HS-5 (cell line): ENCODE measurements at places on chromosomes 12 and 14.

GRCh38 chr12:22974865-22975264 lies 349.9 kb downstream of the ETNK1 start:
- DNase-seq = peak; percentile 82

- DNase-seq = no peak
Measured at GRCh38 chr14:53620317-53620716, 336.3 kb downstream of the BMP4 start.

GRCh38 chr12:103780093-103780440 lies 61.0 kb downstream of the NT5DC3 start:
- DNase-seq = no peak

- DNase-seq = no peak
Measured at GRCh38 chr12:20063116-20063515, 305.2 kb upstream of the PDE3A start.

GRCh38 chr12:32455607-32456071 lies 56.3 kb downstream of the FGD4 start:
- peak; percentile 68 for DNase-seq

GRCh38 chr12:6765634-6766581 lies at the start of gene PTMS:
Gene PTMS (plus strand): TSS chr12:6766363. CDS start chr12:6766706, 343 bp downstream.
- DNase-seq = peak; percentile 69

GRCh38 chr14:33279865-33280264 lies 341.2 kb downstream of the NPAS3 start:
- no peak for DNase-seq

- no peak for DNase-seq
Measured at GRCh38 chr12:113853491-113853890, 112.6 kb downstream of the RBM19 start.

DNA sequence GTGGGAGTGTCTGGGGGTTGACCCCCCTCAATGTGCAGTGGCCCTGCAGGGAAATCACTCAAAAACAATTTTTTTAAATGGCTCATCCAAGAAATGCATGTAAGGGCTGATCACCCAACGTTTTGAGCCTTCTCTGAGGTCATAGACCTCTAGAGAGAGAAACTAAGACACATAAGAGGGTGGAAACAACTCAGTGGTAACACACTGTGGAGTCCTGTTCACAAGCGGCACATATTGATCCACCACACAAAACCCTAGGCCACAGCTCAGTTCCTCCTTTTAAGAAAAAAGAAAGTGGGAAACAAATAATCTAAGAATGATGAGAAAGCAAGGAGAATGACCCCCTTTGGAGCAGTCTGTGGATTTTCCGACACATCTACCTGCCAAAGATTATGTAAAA lies 83.0 kb upstream of the METAP2 start:
- no peak for DNase-seq

DNA sequence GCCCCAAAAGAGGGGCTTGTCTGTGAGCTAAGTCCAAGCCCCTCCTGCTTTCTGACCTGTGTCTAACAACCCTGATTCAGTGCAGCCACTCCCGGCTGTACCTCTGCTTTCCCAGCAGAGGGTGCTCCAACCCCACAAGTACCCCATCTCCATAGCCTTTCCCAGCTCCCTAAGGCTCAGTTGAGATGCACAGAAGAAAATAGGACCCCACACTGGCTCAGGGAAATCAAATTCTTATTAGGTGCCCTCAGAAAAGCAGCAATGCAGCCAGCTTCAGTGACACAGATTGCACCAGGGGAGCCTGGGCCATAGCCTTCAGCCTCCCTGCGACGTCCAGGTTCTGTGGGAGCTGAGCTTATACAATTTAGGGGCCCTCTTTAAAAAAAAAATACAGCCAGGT lies 49.9 kb downstream of the LRRC74A start:
- DNase-seq = peak; percentile 22

DNA sequence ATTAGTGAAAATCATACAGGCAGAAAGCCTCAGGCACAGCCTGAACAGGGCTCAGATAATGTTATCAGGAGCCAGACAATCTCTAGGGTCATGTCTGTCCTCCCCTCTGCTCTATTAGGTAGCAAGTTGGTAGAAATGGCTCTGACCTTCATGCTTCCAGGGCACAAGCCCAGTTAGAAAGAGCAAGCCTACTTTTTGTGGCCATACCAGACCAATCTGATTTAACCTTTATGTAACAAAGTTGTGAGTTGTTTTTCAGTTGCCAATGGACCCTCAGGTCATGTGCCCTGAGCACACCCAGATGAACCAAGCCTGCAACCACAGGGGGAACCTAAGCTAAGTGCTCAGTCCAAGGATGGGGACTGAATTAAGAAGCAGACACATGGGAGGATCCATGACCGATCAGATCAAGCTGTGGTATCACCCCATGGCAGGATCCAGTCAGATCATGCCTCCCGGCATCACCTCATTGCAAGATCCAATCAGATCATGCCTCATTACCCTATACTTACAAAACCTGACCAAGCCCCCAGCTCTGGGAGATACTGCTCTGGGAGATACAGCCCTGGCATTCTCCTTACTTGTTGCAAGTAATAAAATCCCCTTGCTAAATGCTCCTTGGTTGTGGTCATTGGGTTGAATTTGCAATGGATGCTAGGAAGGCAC lies 18.8 kb upstream of the HIGD1C start:
- DNase-seq = no peak

- no peak for DNase-seq
Measured at GRCh38 chr14:70595443-70596185, 4.8 kb downstream of the MED6 start.

DNA sequence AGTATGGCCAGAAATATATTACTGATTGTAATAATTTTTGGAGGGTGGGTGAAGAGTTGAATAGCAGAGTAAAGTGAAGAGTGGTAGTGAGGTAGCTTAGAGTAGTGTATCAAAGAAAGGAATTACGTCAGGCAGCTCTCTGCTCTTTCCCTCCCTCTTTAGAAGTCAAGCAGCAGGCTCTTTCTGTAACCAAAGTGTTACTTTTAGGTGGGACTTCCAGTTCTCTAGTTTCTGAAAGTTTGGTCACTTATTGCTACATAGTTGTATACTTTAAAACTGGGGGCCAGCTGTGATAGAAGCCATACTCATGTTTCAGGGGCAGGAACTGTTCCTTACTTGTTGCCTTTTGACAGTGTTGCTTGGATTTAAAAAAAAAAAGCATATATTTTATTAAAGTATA lies 30.6 kb downstream of the ATF7IP start:
- DNase-seq = no peak

GRCh38 chr12:14239350-14239934 lies 126.0 kb upstream of the ATF7IP start:
- DNase-seq = no peak

GRCh38 chr12:97466000-97466399 lies 3.4 kb downstream of the RMST start:
- no peak for DNase-seq

DNA sequence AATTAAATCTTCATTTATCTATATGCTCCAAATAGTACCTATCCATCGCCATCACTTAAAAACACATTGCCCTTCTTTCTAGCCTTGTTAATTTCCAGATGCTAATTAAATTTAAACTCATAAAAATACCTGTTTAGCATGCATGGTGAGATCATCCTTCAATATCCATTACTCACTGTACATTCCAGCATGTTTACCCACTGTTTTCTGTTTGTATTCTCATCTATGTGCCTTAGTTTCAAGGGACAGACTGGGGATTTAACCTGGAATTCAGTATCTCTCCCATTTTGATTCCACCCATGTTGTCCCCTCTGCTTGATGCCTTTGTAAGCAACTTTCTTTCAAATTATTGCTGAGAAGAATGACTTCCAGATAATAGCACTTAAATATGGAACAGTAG lies 208.0 kb downstream of the SPTSSA start:
- DNase-seq = no peak

DNA sequence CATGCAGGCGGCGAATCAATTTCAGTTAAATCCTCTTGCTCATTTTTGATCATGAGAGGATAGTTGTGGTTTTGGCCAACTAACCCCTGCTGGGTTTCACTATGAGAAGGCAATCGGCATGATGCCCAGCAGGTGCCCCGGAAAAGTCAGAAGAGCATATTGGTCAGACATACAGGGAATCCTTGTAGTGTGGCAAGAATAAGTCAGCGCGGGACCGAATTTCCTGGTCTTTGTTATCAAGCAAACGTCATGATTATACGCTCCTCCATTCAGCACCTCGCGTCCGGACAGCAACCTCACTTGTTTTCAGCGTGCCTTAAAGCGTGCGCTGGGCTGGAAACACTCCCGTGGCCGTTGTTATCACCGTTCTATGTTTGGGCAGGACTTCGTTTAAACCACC lies 1.8 kb downstream of the TBC1D30 start:
- DNase-seq = no peak

DNA sequence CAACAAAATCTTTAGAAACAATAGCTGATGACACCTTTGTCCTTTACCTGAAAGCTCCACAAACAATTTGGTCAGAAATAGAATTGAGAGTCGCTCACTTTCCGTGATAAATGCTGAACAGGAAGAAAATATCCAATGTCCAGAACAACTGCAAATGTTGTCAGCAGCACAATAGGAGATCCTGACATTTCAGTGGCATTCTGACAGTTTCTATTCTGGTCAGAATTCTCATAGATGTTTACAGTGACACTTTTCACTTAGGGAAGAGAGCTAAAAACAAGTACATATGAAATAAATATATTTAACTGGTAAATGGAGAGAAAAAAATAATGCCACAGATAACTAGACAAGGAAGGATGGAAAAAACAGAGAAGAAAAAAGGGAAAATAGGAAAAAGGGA lies 39.1 kb downstream of the MAGOHB start:
- DNase-seq = no peak

GRCh38 chr12:65911321-65911720 lies 87.0 kb downstream of the HMGA2 start:
- DNase-seq = no peak

DNA sequence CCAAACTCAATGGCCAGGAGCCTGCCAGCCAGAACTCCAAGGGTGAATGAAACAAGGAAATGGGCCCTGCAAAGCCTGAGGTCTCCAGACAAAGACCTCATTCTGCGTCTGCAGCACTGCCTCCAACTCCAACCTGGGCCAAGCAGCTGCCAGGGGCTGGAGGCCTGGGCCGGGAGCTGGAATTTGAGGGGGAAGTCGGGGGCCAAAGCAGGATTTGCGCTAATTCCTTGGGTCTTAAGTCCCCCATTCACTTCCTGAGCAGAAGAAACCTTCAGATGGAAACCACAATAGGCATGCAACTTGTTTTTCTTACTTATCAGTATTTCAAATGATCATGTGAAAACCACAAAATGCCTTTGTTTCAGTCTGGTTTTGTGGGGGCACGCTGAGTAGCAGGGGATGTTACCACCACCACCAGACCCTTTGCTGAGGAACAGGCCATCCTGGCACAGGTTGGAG lies 23.0 kb upstream of the TC2N start:
- no peak for DNase-seq

- no peak for DNase-seq
Measured at GRCh38 chr12:112241176-112241575, 115.8 kb downstream of the TRAFD1 start.

DNA sequence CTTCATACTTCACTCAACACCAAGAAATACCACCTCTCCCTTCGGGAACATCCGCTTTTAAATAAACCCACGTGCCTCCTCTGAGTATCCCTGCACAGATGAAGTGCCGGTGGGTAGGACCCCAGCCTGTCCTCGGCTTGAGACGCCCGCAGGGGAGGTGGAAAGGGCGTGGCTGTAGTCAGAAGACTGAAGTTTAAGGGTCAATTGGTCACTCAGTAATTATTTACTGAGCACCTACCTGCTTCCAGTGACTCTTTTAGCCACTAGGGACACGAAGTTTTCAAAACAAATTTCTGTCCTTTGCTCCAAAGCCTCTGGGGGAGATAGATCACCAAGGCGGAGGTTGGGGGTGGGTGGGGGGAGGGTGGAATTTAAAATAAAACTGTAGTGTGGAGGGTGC lies 309.4 kb downstream of the VRK1 start:
- DNase-seq = no peak

- DNase-seq = no peak
Measured at GRCh38 chr12:4112290-4112689, 161.3 kb upstream of the CCND2 start.

GRCh38 chr12:109696485-109697269 lies 16.9 kb upstream of the FAM222A start:
- DNase-seq = no peak

DNA sequence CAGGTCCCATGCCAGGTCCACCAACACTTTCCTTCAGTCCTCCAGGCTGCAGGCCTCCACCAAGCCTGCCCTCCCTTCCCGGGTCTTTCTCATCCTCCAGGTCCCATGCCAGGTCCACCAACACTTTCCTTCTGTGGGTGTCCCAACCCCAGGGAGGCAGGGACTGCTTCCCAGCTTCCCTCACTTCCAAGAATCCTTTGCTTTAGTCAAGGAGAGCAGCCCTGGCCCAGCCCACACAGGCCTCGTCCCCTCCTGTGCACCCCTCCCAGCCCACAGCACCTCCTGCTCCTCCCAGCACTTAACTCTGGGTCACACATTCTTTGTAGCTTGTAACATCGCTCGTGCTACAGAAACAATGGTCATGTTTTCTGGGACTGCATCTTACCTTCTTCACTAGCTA lies 72.9 kb downstream of the TESC start:
- DNase-seq = no peak

GRCh38 chr12:91772411-91772810 lies 373.2 kb downstream of the BTG1 start:
- no peak for DNase-seq

GRCh38 chr14:66624336-66624937 lies 116.5 kb downstream of the GPHN start:
- DNase-seq = no peak

DNA sequence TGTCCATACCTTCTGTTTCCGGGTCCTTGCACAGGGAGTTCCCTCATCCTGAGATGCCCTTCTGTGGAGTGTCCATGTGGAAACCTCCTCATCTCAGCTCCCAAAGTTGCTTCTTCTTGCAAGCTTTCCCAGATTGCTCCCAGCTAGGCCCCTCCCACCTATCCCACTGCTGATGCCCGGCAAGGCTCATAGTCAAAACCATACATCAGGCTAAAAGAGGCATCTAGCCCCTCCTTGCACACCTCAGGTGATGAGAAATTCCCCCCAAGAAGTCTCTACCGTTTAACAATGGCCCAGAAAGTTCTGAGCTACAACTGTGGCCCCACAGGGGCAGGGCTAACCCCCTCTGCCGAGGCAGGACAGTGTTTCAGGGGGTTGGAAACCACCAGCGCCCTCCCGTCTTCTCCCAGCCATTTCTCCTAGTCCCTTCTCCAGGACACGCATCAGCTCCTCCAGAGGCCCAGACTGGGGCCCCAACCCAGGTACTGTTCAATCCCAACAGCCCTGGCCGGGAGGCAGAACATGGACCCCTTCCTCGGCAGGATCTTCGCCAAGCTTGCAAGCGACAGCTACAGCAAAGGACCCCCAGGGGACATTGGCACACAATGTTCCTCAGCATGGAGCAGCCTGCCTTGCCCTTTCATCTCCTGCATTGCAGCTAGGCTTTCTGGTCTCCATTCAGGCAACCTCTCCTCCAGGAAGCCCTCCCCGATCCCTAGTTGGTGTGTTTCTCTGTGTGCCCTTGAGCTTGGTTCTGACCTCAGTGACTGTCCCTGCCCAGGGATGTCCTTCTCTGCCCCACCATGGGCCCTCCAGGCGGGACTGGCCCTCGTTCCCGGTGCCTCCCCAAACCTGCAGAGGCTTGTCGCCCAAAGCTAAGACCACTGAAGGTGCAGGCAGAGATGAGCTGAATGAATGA lies 4.5 kb upstream of the BEGAIN start:
- no peak for DNase-seq

- no peak for DNase-seq
Measured at GRCh38 chr12:125100551-125101434, 35.6 kb downstream of the AACS start.
